Kasumi-1 (cell line): ENCODE measurements at places on chromosomes 2 and 18.

- no peak for DNase-seq
Measured at GRCh38 chr2:119117408-119117807, 41.1 kb downstream of the C1QL2 start.

GRCh38 chr2:48532824-48533223 lies 2.9 kb downstream of the STON1 start:
- no peak for DNase-seq

- no peak for DNase-seq
Measured at GRCh38 chr2:174805803-174806202, 41.5 kb upstream of the CHRNA1 start.

DNA sequence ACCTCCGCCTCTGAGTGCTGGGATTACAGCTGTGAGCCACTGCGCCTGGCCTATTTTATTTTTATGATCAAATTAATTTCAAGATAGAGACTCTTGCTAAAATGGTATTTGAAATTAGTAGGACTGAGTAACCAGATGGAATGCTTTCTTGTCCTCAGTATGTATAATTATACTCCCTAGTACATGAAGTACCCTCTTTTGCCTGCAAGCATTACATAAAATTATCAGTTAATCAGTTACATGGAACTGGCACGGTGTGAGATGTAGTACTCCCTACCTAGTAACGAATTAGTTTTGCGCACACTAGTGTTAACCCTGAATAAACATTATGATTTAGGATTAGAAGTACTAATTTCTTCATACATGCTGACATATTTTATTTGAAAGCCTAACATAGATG lies 41.6 kb downstream of the RBBP8 start:
- DNase-seq = no peak

GRCh38 chr2:139828011-139828410 lies 1047.8 kb upstream of the NXPH2 start:
- DNase-seq = no peak

DNA sequence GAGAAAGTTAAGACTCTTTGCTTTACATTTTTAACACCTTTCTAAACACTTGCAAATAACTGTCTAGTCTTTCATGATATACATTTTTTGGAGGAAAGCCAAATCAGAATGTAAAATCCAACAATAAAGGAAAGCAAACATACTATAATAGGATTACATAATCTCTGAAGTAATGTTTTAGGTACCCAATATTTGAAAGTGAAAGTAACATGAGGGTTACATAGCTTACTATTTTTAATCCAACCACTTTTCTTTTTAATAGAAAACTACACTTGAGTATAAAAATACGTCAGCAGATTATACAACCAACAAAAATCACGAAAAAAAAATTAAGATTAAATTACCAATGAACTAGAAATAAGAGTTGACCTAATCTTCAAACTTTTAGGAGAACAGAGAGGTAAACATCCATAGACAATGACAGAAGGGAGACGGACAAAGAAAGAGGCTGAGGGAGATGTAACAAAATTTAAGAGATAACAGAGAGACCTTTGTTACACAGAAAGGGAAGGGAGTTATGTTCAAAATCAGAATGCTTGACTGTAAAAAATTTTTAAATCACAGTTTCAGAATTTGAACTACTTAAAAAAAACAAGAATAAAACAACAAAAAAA lies 150.0 kb downstream of the IKZF2 start:
- DNase-seq = no peak

GRCh38 chr2:23412556-23413155 lies 27.7 kb downstream of the KLHL29 start:
- no peak for DNase-seq

DNA sequence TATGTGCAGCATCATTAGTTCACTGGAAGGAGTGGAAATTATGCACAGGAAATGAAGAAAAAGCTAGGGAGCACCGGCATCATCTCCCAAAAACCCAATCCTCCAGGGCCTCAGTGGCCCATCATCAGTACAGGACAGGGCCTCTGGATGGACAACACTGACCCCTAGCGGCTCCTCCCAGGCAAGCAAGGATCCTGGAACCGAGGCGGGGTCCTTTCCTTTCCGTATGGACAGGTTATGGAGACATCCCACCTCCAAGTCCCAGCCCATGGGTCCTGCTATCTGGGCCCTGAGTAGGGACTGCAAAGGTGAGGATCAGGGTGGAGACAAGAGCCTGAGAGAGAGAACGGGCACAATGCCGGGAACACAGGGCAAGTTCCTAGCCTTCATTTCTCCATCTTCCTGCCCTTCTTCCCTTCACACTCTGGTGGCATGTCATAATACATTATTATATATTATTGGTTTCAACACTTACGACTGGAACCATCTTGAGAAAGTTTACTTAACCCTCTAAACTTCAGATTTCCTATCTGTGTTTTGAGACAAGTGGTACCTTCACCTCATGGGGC lies 68.2 kb downstream of the ZNF516 start:
- no peak for DNase-seq

DNA sequence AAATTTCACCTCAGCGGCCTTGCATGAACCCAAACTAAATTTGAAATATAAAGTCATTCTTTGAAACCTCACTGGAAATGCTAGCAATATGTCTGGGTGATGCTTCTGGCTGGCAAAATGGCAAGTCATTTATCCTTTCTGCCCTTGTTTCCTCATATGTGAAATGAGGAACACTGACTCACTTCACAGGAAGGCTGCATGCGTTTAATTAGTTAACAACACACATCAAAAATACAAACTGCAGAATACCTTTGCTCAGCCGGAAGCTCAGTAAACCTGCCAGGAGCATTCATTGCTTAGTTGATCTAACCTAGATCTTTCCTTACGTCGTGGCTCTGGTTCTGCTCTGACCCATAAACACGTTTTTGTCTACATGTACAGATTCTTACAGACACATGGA lies 214.2 kb upstream of the ACVR2A start:
- DNase-seq = peak; percentile 64

DNA sequence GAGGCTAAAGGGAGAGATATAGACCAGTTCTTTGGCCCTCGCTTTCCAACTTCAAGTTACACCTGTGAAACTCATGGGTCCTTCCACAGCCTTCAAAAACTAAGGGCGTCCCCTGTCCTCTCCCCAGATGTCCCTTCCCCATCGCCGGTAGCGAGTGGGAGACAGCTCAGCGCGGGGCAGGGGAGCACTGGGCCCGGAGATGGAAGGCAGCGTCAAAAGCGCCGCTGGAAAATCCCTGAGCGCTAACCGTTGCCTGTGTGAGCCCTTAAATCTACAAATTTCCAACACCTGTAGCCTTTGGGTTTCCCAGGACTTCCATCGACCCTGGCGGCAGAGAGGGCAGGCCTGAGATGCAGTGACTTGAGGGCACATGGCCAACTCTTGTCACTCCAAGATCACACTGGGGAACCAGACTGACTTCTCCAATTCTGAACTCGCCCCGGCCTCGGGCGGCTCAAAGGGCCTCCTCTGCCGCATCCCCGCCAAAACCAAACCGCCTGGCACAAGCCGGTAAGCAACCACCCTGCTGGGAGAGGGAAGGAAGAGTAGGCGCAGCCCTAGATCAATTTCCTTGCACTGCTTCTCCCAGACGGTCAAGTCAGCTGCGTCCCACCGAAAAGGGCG lies 879 bp upstream of the EPAS1 start:
- peak; percentile 46 for DNase-seq

DNA sequence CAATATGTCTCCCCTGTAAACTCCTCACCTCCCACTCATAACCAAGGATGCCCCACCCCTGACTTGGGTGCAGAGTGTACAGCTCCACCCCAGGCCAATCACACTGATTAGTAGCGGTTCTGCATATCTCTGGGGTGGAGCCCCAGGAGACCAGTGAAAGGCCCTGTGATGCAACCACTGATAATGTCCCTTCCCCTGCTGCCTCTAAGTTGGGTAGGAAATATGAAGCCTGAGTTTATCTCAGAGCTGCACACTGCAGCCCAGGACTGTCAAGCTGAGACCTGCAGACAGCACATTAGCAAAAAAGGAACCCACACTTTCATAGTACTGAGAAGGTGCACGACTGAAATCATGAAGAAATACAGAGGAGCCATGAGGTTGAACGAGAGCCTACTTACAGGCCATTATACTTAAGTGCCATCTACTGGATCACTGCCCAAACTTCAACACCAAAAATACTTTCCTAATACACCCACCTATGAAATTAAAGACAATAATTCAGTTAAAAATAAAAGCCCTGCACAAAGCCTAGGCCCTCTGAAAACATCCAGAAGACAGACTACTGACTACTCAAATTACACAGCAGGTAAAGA lies 455.4 kb upstream of the LRRTM4 start:
- peak; percentile 49 for DNase-seq

GRCh38 chr2:20281876-20282275 lies 56.9 kb upstream of the SDC1 start:
- no peak for DNase-seq

GRCh38 chr2:170238776-170239175 lies 60.8 kb downstream of the MYO3B start:
- DNase-seq = no peak

GRCh38 chr18:44817831-44818473 lies 137.3 kb downstream of the SETBP1 start:
- no peak for DNase-seq

DNA sequence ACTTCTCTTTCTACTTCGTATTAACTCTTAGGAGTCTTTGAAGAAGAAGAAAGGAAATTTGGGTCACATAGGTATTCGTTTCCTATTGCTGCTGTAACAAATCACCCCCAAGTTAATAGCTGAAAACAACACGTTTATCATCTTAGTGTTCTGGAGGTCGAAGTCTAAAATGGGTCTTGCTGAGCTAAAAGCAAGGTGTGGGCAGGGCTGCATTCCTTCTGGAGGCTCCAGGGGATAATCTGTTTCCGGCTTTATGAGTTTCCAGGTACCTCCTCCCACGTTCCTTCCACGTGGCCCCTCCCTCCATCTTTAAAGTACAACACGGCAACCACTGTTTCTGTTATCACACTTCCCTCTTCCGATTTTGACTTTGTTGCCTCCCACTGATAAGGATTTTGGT lies 233.5 kb upstream of the RBBP8 start:
- DNase-seq = no peak

DNA sequence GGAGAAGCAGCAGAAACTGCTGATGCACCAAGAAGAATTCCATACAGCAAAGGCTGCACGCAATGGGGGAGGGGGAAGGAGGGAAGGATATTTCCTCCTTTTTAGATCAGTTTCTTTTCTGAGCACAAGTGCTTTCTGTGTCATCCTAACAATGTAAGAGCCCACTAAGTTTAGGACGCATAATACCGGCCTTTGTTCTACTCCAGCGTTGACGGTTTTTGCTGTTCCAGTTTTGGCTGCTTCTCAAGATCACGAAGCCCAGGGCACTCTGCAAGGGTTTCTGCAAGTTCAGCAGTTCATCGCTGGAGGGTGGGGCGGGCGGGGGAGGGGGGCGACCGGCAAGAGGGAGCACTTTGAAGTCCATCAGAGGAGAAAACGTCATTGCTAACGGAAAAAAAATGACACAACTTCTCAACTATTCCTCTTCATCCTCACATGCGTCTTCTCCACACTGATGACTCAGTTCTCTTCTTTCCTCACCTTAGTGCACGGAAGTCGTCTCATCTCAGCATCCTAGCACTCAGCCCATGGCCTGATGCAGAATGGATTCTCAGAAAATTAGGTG lies 8.7 kb downstream of the FAM178B start:
- no peak for DNase-seq

GRCh38 chr2:136206613-136207012 lies 88.7 kb upstream of the CXCR4 start:
- no peak for DNase-seq

DNA sequence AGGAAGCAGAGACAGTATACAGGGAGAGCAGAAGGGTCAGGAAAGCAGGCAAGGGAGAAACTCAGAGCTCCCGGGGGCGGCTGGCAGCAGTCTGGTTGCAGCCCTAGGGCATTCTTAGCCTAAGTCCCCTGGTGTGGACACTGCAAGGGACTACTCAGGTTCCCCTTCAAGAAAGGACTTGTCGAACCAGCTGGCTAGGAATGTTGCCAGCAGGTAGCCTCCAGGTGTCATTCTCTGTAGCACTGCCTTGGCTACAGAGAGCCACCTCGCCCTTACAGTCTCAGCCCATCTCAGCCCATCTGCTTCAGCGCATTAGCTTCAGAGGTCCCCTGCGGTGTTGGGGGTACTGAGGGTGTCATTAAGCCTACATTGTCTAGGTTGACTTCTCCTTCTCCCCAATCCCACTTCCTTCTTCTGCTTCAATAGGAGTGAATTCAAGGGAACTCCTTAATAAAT lies 11.3 kb upstream of the TMSB10 start:
- DNase-seq = peak; percentile 41

DNA sequence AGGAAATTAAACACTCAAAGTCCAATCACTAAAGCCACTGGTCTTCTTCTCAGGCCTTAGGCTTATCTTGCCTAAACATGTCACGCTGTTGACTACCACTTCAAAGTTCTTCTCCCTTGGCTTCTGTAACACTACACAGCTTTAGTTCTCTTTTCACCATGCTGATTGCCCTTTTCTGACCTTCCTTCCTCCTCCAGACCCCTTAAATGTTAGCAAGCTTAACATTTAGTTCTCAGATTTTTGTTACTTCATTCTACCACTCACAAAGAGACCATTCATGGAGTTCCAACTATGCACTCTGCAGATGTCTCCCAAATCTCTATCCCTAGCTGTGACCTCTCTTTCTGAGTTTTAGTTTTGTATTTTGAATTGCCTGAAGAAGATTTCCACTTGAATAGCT lies 64.4 kb downstream of the TTC21B start:
- DNase-seq = no peak

- no peak for DNase-seq
Measured at GRCh38 chr18:22987547-22988189, 54.5 kb downstream of the RBBP8 start.

GRCh38 chr2:105272176-105272575 lies 30.6 kb downstream of the GPR45 start:
- no peak for DNase-seq

GRCh38 chr2:147171941-147172340 lies 672.9 kb upstream of the ACVR2A start:
- no peak for DNase-seq

GRCh38 chr2:231530099-231531011 lies at the start of gene NMUR1:
Gene NMUR1 (minus strand): TSS chr2:231530445. CDS start chr2:231530361, 84 bp downstream.
- peak; percentile 7 for DNase-seq

DNA sequence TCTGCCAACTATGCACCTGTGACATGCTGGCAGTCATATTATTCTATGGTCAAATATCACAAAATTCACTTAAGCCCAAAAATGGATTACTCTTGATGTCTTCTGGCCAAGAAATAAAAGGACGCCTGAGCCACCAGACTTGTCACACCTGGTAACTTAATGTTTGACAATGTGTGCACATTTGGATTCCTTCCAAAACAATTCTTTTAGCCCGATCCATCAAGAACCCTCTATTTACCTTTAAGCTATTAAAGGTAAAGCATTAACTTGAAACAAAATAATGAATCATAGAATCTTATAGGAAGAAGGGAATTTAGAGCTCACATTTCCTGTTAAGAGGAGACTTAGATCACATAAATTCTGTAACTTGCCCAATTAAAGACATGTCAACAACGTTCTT lies 46.5 kb upstream of the NFU1 start:
- no peak for DNase-seq
